ENCODE measurements at places on chromosomes 7 and 10.

DNA sequence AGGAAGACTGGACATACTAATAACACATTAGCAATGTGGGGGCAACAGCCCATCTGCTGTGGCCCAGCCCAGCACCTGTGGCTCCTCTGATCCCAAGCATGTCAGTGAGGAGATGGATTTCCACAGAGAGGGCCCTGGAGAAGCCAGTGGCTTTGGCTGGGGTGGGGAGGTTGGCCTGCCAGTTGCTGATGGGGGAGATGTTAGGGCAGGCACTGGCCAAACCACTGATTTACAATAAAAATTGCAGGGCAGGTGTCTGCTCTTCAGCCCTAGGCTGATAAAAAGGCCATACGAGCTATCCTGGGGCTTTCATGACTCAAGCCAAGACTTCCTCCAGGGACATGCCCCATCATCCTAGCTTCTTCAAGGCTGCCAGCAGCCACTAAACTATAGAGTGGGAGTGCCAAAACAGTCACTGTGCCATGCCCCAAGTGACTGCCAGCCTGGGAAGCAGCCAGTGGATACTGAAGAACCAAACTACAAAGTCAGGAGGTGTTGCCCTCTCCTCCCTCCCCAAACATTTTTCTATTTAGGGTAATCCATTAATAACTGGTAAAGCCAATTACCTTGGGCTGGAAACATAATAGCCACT is 37.8 kb downstream of the DPCD start:
- no peak for DNase-seq

GRCh38 chr7:37141742-37142141 is 306.9 kb downstream of the ELMO1 start:
- no peak for DNase-seq

- peak; percentile 62 for DNase-seq
Measured at GRCh38 chr10:22086730-22087401, 83.3 kb upstream of the DNAJC1 start.

GRCh38 chr10:61721431-61721830 is 58.7 kb downstream of the CABCOCO1 start:
- no peak for DNase-seq

DNA sequence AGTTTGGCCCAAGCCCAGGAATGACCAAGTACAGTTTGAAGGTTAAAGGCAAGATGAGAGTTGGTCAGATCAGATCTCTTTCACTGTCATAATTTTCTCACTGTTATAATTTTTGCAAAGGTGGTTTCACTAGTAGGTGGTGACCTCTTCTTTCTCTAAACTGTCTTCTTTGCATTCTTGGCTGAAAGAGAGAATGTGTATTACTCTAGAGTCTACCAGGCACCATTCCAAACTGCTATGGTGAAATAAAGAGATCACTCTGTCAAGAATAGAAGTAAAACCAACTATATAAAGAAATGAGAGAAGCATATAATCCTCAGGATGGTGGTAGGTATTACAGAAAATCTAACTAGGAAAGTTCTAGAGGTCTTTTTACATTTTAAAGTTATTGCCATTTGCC is 72.7 kb downstream of the DYNC1I1 start:
- DNase-seq = no peak

DNA sequence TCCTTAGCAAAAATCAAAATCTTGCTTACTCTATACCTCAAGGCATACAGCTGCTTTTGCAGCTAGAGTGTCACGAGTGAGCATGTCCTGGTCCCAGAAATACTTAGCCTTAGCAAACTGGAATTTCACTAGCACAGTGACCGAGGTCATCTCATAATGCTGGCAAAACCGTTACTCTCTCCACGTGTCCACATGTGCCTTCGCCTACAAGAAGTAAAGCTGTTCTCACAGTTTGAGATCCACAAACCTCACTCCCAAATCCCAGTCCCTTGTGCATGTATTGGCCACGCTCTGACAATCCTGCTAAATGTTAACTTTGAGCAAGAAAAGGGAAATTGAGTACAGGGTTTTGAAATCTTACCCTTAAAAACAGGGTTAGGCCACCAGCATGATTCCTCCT is 111.0 kb upstream of the PLXDC2 start:
- no peak for DNase-seq

DNA sequence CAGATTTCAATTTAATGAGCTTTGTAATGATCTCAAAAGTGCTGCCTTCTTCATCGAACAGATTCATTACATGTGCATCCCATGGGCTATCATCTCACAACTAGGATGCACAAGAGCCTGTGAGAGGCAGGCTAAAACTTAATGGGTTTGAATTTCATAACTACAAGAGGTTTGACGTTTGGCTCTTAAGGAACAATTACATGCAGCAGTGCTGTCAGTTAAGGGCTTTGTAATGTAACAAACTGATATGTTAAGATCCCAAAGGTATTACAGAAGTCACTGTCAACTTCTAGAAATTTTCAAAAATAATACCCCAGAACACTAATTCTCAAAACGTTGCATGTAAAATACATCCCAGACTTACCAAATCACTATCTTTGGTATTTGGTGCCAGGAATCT is 33.2 kb downstream of the KIF20B start:
- DNase-seq = no peak

- DNase-seq = no peak
Measured at GRCh38 chr10:88687853-88688467, 18.1 kb upstream of the LIPK start.

DNA sequence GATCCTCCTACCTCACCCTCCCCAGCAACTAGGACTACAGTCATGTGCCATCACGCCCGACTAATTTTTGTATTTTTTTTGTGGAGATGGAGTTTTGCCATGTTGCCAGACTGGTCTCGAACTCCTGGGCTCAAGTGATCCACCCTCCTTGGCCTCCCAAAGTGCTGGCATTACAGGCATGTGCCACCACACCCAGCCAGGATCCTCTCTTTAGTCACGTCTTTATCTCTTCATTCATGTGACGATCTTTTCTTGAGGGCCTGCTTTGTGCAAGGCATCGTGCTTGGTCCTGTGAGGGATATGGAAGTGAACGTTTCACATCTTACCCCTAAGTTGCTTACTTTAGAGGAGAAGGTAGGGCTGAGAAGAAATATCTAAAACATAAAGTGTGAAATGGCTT is 21.6 kb downstream of the WBP1L start:
- no peak for DNase-seq

GRCh38 chr10:79585870-79586527 is 24.7 kb upstream of the SFTPA1 start:
- no peak for DNase-seq

GRCh38 chr7:158502068-158502750 is 85.4 kb downstream of the PTPRN2 start:
- DNase-seq = no peak

DNA sequence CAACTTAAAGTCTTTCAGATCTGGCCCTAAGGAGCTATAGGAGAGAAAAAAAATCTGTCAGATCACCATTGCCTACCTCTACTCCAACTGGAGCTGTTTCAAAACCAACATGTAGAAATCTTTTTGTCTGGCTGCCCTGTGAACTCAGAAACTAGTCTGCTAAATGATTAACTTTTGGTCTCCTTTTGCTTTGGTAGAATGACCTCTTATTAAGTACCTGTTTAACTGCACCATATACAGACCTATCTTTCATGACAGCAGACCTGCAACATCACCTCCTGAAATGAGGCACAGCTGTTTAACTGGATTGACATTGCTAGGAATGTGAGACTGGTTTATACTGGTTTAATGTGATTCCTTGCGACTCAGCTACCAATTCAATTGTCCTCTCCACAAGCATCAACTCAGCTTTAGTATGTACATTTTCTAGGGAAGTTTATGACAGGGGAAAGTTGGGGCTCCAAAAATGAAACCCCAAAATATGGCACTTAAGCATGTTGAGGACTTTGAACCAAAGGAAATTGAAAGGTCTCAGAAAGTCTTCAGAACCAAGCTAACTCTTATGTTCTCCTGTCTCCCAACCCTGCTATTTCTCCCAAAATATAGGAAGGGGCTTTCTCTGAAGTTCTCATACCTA is 1.8 kb downstream of the CYP3A43 start:
- DNase-seq = no peak

GRCh38 chr7:133139350-133139749 is 57.5 kb upstream of the CHCHD3 start:
- no peak for DNase-seq

DNA sequence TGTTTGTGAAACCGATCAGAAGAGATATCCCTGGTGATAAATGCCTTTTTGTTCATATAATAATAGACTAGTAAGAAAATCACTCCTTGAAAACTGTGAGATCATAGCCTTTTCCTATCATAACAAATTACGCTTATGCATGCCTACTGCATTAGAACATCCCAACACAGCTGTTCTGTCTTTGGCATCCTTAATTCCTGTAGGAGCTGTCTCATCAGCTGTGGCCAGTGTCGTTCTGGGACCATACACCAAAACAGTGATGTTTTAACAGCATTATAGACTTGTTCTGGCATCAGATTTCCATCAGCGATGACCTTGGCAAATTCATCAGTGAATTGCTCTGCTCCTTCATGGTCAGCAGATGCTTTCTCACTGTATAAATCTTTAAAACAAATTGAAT is 423.6 kb upstream of the LRGUK start:
- no peak for DNase-seq

- DNase-seq = no peak
Measured at GRCh38 chr7:79837915-79838314, 296.7 kb upstream of the GNAI1 start.

DNA sequence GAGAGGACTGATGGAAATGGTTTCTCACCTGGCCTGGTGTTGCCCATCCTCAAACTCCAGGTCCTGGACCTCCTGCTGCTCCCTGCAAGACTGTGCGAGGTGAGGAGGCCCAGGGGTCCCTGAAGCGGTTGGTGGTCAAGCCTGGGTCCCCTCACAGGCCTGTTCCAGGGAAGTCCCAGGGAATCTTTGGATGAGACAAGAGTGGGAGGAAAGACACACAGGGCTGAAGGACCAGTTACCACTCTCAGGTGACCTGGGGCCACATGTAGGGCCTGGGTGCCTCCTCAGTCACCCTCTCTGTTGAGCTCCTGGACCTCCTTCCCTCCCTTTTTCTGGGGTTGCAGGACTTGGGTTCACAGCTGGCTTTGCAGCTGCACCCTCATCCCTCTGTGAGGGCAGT is 42.6 kb upstream of the CXCL12 start:
- no peak for DNase-seq
